Activated CD8-positive, alpha-beta memory T cell treated with anti-CD3 and anti-CD28 coated beads for 1 hour (primary cell): ENCODE measurements at places on chromosomes 7 and 10.

DNA sequence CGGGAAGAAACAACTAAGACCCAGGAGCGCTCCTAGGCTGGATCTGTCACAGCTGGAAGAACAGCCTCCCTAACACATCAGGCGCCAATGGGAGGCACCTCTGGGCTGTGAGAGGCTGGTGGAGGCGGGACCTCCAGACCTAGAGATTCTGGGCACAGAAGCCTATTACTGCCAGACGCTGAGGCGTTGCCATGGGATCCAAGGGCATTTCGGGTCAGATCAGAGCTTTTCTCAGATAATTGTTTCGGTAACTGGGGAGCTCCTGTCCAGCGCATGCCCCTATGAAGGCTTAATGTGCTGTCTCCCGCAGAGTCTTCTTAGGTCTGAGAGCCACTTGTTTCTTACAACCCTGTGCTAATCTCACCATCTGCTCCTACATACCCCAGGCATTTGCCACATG is 339.2 kb downstream of the ZNF716 start:
- no peak for DNase-seq

DNA sequence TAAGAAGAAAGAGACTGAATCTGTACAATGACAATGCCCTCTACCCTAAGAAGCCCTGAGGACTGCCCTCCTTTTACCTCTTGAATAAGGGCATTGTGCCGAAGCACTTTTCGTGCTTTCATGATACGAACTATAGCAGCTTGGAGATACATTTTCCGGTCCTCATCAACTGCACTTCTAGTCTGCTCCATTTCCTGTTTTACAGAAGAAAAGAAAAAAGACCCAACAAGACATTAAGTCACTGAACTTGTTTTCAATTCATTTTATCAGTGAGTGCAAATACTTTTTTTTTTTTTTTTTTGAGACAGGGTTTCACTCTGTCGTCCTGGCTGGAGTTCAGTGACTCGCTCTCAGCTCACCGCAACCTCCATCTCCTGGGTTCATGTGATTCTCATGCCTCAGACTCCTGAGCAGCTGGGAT is 78.4 kb downstream of the CUL2 start:
- DNase-seq, result no peak

GRCh38 chr7:131072505-131073091 is 255.1 kb upstream of the MKLN1 start:
- DNase-seq, result no peak

DNA sequence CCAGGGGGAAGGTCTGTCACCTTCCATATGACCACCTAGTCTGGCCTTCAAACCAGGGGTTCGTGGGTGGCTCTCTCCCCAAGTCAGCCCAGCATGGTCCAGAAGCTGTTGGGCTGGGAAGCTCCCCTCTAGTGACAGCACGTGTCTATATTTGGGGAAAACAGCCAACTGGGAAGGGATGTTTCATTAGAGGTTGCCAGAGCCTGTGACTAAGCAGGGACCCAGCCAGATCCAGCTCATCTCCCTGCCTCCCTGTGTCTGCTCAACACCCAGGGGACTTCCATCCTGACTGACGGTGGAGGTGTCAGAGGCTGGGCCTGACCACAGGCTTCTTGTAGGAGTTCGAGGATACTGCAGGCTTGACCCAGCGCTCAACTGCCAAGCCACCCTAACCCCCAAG is 10.5 kb downstream of the STYXL1 start:
- DNase-seq, result no peak

GRCh38 chr10:69657430-69657829 is 27.4 kb downstream of the FAM241B start:
- no peak for DNase-seq

DNA sequence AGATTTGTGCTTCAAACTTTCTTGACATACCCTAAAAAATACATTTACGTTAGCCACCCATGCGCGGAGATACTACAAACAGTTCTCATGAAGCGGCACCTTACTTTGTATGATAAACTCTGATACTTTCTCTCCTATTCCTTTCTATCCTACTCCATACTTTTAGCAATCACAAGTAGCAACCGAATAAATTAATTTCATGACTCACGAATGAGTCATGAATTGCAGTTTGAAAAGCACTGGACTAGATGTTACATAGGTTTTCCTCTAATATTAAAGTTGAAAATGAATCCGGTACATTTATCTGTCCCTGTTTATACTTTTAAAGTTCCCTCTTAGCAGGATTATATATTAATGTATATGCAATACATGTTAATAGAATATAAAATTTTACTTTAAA is 67.6 kb downstream of the CUBN start:
- no peak for DNase-seq

DNA sequence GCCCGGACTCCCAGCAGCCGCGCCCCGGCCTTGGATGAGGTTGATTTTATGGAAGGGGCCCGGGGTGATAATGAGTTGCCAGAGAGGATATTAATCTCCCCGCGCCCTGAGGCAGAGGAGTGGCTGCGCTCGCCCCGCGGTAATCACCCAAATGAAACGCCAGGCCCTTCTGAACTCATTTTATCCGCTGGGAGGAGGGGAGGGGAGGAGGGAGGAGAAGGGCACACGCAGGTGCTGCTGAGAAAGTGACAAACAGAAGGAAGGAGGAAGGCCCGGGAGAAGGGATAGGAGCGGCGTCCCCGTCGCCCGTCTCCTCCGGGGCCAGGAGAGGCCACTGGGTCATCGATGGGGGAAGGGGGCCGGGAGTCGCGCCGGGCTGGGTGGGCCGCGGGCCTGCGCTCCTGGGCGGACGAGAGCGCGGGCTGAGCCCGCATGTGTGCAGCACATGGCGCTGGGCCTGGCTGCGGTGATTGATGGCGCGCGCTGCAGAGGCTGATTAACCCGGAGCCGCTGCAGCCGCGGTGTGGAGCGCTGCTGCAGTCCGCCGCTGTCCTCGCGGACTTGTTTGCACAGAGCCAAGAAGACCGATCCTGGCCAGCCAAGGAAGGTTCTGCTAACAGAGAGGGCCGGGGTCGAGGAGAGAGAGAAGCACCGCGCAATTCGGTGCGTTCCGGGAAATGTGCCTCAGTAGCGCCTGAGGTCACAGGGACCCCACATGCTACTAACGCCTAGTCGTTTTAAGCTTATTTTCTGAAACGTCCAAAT is 6.5 kb downstream of the MNX1 start:
- no peak for DNase-seq

DNA sequence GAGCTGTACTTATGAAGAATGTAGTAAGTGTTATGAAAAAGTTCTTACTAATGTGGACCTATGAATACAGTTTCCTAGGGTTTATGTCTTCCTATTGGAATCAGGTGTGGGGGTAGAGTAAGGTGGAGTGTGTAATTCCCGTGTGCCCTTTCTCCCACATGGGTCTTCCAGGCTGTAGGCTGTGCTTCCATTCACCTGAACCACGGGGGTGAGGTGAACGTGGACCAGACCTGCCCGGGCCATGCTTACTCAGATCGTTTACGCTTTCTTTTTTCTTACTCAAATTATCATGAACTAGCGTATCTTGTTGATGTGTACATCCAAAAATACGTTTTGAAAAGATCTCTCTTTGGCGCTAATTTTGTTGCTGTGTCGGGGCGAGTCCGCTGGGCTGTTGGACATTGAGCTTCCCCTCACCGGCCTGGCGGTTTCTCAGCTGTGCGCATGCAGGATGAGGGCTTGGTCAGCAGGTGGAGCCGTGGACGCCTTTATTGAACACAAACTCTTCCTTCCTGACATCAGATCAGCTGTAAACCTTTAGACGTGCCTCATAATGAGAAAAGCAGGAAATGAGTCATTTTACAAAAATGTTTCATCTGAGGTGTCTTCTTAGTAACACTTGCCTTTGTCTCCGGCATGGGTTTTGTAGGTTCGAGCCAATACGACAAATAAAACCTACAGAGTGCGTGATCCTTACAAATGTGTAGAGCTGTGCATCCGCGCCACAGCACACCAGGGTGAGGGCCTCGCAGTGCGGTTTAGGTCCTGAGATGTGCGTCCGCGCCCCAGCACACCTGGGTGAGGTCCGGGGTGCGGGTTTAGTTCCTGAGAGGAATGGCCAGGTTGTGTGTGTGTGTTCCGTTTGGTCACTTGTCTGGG is 53.8 kb downstream of the WDR37 start:
- DNase-seq, result peak; percentile 55
